ENCODE measurements at places on chromosomes 11 and 22.

DNA sequence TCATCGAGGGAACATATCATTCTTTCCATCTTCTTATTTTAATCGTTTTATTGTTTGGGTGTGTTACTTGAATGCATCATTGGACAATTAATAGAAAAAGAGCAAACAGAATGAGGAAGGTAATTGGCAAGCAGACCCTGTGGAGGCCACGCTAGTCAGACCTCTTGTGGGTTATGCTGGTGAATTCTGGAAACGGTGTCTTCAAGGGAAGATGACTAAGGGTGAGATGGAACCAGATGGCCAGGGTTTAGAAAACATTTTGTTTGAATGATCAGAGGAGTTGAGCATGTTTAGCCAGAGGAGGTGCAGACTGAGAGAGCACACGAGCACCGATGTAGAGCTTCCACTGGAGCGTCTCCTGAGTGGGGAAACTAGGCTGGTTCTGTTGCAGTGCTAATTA is 8.5 kb downstream of the ST14 start:
- DNase-seq = no peak

- DNase-seq = no peak
Measured at GRCh38 chr11:44627911-44628729, 62.7 kb downstream of the CD82 start.

DNA sequence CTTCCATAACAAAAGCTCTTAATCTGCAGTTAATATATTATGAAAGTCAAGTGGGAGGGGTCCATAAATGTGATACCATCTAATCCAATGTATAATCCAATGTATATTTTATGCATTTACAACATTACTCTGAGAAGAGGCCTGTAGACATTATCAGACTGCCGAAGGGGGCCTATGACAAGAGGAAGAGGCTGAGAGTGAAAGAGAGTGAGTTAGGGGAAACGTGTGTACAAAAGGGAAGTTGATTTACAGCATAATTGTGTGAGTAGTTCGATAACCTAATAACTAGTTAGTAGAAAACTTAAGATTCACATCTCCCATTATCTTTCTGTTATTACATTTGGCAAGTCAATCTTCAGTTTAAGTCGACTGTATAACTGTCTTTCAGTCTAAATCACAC is 86.6 kb downstream of the DDX10 start:
- no peak for DNase-seq

GRCh38 chr11:128501632-128502549 is 85.5 kb downstream of the ETS1 start:
- DNase-seq = no peak

DNA sequence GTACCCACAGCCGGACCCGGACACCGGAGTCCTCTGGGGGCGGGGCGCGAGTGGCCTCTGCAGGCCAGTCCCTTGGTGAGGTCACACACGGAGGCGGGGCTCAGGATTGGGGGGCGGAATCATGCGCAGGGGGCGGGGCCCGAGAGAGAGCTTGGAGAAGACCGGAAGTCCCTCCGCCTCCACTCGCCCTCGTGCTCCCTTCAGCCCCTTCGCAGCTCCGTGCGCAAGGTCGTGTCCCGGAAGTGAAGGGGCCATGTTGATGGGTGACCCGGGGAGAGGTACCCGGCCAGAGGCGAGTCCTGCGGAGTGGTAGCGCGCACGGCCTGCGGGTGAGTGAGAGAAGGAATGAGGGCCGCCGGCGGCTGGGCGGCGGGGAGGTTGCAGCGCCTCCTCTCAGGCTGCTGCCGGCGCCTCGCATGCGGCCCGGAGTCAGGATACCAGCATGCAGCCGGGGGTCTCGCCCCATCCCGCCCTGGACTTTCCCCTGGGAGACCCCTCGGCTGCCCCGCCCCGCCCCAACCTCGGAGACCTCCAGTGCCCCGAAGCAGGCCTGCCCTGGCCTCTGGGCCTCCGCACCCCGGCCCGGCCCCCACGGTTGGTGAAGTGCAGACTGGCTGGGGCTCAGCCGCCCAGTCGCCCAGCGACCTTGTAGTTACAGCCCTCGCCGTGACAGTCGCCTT is at the start of gene MIEF1:
TSS of gene MIEF1 (plus strand) at position 182 of the 680 bp plus-strand sequence. CDS start 9,005 bp downstream, outside the sequence.
- peak; percentile 74 for DNase-seq

DNA sequence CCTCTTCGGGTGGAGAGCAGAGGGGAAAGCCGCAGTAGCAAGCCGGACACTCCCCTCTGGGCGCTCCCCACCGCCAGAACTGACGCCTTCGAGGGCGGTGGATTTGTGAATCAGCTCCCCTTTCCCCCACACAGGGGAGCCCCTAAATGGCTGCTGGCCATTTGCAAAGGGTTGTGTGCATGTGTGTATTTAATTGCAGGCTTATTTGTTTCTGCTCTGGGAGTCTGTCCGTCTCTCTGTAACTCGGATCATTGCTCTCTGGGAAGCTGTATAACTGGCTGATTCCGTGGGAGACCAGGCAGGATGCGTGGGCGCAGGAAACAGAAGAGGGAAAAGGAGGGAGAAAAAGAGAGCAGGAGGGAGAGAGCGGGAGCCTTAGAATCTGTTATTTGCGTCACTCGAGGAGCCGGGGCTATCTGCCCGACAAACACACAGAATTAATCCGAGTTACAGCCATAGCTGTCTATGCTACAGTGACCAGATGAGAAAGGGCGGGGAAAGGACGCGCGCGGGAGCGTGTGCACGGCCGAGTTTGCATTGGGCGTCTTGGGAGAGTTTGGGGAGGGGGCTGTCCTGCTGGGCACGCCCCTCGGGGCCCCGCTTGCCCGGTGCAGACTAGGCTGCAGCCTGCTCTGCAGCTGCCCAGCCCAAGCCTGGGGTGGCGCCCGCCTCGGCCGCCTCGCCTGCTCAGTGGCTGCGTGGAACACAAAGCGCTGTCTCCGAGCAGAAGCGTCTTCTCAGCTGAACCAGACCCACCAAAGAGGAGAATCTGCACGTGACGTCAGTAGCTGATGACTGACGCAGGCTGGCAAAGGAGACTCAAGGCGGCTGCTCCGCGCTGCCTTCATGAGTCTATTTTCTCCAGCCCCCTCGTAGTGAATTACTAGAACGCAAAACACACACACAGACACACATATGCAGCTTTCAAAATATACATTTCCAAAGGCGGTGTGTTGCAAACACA is 105.3 kb upstream of the HSD17B12 start:
- DNase-seq = no peak

- DNase-seq = no peak
Measured at GRCh38 chr11:102662607-102663006, 37.5 kb upstream of the MMP20 start.

DNA sequence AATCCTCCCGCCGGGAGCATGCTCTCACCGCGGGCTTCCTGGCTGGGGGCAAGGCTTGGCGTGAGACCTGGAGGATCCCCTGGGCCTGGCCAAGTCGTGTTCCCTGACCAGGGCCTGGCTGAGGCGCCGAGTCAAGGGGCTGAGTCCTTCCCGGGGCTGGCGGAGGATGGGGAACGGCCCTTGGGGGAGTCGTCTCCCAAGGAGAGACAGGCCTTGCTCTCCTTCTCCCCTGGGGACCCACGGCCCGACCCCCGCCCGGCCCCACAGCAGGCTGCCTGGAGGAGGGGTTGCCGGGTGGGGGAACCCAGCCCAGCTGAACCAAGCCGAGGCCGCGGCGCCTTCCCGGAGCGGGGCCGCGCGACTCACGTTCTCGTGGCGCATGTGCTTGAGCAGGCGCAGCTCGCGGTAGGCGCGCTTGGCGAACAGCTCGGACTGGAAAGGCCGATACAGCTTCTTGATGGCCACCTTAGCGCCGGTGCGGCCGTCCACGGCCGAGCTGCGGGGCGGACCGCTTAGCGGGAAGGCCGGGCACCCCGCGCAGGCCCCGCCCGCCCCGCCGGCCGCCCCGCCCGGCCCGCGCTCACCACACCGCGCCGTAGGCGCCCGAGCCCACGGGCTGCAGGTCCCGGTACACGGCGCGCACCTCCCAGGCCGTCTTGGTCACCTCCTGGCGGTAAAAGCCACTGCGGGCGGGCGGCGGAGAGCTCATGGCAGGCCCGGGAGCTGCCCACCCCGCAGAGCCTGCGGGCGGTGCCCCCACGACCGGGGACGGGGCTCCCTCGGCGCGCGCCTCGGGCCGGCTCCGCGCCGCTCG is 475 bp downstream of the MAPK12 start:
- no peak for DNase-seq
